Mesenteric fat pad (tissue), 1 donor: ENCODE measurements at places on chromosomes 3 and 15. TPM values are rescaled to one million over a fixed set of nuclear protein-coding genes. Genes with fewer than 3 reads are reported as not detected.

Gene PLSCR4
- 60.7 TPM for total RNA-seq

DNA sequence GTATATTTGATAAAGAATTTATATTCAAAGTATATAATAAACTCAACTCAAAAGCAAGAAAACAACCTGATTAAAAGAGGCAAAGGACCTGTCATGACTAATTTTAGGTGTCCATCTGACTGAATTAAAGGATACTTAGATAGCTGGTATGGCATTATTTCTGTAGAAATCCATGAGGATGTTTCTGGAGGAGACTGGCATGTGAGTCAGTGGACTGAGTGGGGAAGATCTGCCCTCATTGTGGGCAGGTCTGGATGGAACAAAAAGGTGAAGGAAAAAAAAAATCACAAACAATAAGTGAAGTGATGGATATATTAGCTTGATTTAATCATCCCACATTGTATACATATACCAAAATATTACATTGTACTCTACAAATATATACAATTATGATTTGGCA, 16.6 kb downstream of the ANKRD28 start:
- no peak for DNase-seq

DNA sequence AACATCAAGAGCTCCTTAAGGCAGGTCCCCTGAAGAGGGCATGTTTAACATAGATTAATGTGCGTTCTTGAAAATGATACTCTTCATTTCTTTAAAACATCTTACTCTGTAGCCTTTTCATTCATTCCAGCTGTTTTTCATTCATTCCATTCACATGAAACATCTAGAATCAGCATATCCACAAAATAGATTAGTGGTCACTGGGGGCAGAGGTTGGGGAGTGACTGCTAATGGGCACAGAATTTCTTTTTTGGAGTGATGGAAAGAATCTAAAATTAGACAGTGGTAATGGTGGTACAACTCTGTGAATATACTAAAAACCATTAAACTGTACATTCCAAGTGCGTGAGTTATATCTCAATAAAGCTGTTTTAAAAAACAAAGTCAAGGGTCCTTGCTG, 15.4 kb upstream of the CXCR6 start:
- no peak for DNase-seq

Gene XCR1
- 0.16 TPM for total RNA-seq

DNA sequence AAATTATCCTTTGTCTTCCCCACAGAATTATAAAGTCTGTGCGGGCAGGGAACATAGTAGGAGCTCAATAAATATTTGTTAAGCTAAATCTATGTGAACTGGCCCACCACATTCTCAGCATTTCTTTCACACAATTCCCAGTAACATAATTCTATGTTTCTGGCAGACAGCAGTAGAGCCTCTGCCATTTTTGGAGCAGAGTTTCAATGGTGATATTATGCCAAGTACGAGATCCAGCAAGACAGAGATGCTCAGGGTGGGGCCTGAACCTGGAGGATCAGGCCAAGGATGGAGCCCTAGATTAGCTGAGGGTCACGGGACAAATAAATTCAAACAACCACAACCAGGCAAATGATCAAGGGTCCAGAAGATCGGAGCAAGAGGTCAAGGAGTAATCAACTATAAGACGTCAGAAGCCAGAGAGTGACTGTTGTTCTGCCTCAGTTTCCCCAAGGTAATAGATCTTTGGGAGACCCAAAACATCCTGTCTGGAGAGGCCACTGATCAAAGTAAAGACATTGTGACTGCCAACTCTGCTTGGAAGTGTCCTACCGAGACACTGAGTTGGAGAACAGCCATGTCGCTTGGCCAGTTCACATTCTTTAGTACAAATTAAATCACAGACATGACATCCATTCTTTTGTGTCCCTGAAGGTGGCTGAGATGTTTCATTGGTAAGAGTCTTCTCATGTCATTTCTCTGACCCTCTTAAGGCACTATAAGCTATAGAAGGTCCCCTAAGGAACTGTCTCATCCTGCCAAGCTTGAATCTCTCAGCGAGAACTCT, 15.4 kb downstream of the SRGAP3 start:
- DNase-seq: no peak

DNA sequence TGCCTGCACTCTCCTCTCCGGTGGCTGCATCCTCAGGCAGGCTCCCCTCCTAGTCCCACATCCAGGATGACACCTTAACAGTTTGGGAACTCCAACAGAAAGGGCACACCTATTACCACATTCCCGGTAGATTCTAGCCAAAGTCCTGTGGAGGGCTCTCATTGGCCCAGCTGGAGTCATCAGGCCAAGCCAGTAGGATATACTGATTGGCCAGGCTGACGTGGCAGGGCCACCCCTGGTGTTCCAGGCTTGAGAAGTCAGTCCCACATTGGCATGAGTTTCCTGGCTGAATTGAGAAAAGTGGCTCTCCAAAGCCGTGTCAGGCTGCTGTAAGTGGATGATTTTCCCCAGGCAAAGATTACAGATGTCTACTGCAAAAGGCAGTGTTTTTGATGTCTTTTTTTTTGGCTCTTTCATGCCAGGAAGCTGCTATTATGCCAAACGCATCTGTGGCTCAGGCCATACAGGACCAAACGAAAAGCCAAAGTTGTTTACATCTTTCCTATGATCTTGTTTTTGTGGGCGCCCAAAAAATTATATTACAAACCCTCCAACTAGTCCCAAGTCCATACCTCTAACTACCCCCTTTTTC, 6.6 kb upstream of the BLM start:
- no peak for DNase-seq

GRCh38 chr3:97970956-97971620, 1.1 kb downstream of the RIOX2 start:
- DNase-seq: no peak

- DNase-seq: no peak
These were observed 16.0 kb downstream of the ARMC8 start for GRCh38 chr3:138202945-138203701.

DNA sequence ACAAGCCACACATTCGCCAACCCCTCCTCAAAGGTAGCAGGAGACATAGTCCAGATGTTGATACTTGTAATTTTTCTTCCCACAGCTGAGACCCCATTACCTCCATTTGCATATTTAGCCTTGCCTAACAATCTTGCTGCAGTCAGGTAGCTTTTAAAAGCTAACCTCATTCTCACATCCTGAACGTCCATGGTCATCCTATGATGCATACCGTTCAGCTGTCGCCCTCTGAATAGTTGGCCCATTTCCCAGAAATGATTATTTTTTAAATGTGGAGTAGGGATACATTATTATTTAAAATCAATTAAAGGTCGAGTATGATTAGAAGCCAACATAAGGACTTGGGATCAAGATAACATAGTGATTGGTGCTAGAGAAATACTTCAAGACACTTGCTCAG, 165.0 kb downstream of the MEX3B start:
- no peak for DNase-seq

DNA sequence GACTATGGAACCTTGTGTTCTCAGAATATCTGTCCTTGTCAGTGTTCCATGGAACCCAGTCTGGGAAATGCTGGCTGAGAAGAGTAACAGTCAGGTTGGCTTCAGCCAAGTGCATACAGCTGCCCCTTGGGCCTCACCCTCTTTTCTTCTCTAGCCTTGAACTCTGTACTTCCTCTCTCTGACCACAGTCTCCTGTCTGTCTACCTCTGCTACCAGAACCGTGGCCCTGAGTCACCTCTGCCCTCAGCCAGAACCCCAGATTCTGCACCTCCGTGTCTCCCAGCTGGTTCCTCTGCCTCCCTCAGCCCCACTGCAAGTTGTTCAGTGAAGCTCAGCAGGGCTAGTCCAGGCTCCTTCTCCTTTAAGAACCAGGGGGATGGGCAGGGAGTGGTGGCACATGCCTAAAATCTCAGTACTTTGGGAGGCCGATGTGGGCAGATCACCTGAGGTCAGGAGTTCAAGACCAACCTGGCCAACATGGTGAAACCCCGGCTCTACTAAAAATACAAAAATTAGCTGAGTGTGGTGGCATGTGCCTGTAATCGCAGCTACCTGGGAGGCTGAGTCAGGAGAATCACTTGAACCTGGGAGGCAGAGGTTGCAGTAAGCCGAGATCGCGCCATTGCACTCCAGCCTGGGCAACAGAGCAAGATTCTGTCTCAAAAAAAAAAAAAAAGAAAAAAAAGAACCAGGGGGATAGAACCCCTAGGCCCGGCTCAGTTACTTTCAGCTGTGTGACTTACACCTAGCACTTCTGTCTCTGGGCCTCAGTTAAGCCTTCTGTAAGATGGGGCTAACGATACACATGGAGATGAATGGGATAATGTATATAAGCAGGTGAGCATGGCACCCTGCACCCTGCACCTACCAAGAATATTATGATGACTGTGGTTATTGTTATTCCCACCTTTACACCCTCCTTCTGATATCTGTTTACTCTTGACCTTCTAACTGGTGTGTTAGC, 24.3 kb upstream of the TATDN2 start:
- DNase-seq: no peak
